ENCODE measurements at places on chromosomes 4 and X.

GRCh38 chr4:145287351-145287750, 107.0 kb upstream of the OTUD4 start:
- no peak for DNase-seq

- DNase-seq = no peak
Observed at GRCh38 chrX:154535892-154536291, 10.8 kb downstream of the G6PD start.

GRCh38 chr4:24643774-24644520, 59.6 kb upstream of the DHX15 start:
- DNase-seq = no peak

DNA sequence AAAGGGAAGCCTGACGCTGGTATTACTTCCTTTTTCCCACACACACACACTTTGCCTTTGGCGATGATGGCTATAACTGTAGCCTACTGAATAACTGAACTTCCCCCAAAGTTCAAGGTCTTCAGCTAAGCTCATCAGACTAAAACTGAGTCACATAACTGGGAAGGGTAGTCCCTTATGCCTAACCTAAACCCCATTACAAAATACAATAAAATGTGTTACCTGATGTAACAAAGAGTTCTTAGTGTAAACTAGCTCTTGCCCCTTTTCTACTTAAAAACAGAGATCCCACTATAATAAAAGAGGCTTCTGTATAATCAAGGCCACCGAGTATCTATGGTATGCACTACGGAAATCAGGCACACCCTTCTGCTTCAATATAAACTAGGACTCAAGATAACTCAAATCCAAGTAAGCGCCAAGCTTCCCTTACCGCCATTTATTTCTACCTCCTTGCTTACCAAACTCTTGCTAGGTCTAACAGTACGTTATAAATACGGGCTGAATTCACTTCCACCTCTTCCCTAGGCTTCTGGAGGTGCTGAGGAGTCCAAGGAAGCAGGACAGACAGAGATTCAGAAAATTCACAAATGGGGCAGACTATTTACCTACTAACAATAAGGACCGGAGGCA, 2.4 kb downstream of the OTUD4 start:
- DNase-seq = no peak

DNA sequence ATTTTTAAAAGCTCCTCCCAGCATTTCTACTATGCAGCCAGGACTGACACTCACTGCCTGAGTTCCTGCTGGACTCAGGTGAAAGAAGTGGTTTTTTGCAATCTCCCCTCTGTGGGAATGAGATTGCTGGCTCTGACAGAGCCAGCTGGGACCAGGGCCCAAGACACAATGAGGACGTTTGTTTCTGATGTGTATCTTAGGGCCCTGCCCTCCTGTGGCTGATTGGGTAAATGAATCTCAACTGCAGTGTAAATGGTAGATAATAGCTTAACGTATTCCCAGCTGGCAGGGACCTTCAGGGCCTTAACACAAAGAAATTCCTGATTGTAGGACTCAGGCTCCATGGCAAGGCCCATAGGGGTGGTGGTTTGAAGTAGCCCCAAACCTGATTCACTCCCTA, 85.8 kb upstream of the PRPS1 start:
- no peak for DNase-seq

Data from activated naive CD4-positive, alpha-beta T cell treated with anti-CD3 and anti-CD28 coated beads, Interleukin-2, amount 50 U/mL, for 16 hours (primary cell).